ENCODE measurements at places on chromosomes 12 and 14.

GRCh38 chr14:54840798-54841197 lies 61.8 kb downstream of the GCH1 start:
- DNase-seq: no peak

DNA sequence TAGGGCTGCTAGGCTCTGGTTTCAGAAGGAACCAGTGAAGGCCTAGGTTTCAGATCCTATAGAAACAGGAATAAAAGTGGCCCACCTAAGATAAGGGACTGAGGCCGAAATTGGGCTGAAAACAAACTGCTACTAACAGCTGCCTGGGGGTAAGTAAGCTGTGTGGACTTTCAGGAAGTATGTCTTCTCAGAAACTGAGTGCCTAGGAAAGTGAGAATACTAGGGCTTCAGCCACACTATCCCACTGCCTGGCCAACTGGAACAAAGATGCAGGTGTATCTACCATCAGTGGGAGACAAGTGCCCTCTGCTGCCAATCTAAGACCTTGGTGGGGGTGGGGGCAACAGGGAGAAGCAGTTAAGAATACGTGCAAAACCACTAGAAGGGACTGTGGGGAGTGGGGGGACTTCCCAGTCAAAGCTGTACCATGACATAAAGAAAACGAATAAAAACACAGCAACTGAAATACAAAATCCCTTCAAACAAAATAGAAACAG lies 82.5 kb downstream of the MED13L start:
- no peak for DNase-seq

GRCh38 chr14:75430526-75430925 lies 2.7 kb downstream of the JDP2 start:
- no peak for DNase-seq

DNA sequence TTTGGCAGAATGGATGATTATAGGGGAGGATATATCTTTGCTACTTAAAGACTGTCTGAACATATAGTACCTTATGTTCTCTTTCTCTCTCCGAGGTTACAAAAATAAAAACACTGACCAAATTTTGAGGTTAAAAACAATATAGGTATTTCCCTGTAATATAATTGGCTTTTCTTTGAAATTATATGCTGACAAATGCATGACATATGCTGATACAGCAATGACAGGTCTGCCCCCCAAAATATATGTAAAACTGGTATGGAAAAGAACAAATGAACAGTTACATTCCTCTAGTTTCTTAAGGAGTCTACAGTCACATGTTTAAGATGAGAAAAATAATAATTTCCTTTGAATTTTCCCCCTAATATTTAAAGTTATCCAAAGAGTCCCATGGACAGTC lies 405.7 kb downstream of the SOX5 start:
- DNase-seq: no peak

DNA sequence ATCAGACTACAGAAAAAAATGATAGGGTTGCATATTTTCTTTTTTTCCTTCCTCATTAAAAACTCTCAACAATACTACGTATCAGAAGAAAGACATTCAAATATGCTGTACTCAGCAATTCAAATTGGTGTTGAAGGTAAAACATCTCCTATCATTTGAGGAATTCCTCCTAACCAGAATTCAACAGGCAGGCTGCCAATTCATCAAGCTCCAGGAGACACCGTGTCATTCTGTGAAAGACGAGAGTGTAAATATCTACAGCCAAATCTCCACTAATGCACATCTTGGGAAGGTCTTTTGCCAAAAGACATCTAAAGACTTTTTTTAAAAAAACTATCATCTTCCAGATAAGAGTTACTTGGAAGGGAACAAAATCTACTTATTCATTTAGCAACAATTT lies 26.6 kb downstream of the NT5DC3 start:
- no peak for DNase-seq

- no peak for DNase-seq
Measured at GRCh38 chr12:103336940-103337339, 158.8 kb downstream of the C12orf42 start.

DNA sequence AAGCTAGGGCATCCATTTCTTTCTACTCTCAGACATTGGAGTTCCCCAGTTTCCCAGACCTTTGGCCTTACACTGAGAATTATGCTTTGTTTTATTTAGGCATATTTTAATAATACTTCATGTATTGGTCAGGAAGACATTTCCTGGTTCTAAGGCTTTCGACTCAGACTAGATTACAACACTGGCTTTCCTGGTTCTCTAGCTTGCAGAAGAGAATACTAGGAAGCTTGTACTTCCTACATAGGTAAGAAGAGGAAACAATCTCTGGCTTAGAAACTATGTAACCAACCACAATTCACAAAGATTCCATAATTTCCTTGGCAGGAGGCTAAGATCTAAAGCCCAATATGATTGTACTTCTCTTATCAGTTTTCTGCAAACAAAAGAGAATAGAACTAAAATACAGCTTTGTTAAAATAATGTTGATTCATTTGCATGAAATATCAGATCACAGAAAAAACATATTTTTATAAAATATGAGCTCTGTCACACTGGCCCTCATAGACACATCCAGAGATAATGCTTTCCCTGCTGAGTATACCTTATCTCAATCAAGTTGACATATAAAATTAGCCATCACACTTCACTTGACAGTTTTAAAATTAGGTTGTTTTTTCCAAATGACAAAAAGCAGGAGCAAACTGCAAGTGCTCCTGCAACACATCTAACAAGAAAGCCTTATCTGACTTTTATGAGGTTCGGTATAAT lies 30.5 kb downstream of the CLEC2D start:
- no peak for DNase-seq

DNA sequence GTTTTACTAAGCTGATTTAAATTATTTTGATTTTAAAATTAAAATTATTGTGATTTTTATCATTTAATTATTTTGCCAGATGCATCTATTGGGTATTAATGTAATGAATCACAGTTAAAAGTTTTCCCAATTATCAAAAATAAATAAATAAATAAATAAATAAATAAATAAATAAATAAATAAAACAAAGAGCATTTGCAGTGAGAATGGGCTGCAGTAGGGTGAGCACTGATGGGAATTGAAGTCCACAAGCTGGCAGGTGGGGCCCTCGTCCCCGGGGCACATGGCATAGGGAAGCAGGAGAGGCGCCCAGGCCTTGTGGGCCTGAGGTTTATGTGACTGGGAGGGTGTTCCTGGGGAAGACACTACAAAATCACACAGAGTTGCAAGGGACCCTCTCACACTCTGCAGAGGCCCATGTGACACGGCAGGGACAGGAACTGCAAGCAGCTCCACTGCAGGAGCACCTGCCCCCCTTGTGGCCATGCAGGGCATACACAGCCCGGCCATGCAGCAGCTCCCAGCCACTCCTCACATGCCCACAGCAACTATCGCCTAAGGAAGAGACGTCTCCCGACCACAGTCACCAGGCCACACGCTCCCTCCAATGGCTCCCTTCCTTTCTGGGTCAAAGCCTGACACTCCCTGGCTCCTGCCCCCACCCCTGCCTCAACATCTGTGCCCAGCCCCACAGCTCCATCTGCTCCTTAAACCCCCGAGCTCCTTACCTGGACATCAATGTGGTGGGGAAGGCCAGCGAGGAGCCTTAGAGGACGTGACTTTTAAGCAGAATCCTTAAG lies 256.3 kb upstream of the SFSWAP start:
- no peak for DNase-seq

- no peak for DNase-seq
Measured at GRCh38 chr12:450438-450837, 9.3 kb upstream of the B4GALNT3 start.

- no peak for DNase-seq
Measured at GRCh38 chr14:99852578-99852977, 59.4 kb downstream of the EML1 start.

GRCh38 chr12:129840145-129840884 lies 63.5 kb downstream of the TMEM132D start:
- no peak for DNase-seq

GRCh38 chr12:112230136-112230535 lies 104.8 kb downstream of the TRAFD1 start:
- no peak for DNase-seq

- DNase-seq: no peak
Measured at GRCh38 chr12:5692850-5693249, 252.2 kb downstream of the ANO2 start.

- no peak for DNase-seq
Measured at GRCh38 chr12:53561590-53561953, 54.3 kb upstream of the NPFF start.

GRCh38 chr14:56805201-56805991 lies 4.9 kb downstream of the OTX2 start:
- DNase-seq: no peak

DNA sequence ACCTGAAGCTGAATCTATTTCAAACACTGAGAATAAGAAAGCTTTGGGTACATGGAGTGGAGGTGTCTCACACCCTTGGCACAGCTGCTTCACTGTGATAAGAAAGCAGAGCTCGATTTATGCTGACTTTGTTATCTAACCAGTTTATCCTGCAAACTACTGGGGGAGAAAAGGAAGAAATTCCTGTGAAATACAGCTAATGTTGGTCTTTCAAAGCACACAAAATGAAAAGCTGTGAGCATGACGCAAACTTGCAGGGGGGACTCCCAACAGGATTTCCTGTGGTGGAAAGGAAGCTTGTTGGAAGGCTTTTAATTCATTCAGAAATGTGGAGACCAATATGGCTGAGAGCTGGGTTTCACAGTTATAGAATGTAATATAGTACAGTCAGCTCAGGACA lies 53.4 kb downstream of the SRGAP1 start:
- DNase-seq: no peak

- no peak for DNase-seq
Measured at GRCh38 chr12:117875744-117876435, 92.9 kb downstream of the KSR2 start.

- DNase-seq: no peak
Measured at GRCh38 chr12:114411071-114411837, 5.3 kb upstream of the TBX5 start.

DNA sequence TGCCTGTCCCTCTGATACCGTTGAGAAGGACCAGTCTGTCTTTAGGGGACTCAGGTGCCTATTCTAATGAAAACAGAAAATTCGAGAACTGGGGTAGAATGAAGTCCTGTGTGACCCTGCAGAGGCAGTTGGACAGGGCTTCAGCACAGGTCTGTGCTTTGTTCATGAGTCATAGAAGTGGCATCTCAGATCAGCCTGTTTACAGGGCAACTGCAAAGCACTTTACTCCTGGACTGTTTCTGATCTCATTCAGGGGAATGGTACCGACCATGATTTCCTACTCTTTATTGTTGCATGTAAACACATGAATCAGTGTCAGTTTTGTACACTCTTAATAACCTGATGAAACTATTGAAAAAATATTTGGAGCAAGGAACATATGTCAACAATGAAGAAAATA lies 1517.0 kb downstream of the AACS start:
- DNase-seq: no peak

DNA sequence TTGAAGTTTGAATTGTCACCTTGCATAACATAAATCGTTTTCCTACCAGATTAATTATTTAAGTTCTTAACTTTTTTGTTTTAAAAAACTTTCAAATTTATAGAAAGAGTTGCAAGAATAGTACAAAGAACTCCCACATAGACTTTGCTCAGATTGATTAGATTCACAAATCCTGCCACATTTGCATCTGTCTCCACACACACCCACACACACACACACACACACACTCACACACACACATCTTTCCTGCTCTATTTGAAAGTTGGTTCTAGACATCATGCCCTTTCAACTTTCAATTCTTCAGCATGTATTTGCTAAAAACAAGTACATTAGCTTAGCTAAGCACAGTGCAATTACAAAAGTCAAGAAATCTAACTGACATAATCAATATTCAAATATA lies 184.0 kb downstream of the ITPR2 start:
- DNase-seq: no peak

GRCh38 chr14:50763382-50764007 lies 67.5 kb downstream of the NIN start:
- DNase-seq: peak; percentile 6

DNA sequence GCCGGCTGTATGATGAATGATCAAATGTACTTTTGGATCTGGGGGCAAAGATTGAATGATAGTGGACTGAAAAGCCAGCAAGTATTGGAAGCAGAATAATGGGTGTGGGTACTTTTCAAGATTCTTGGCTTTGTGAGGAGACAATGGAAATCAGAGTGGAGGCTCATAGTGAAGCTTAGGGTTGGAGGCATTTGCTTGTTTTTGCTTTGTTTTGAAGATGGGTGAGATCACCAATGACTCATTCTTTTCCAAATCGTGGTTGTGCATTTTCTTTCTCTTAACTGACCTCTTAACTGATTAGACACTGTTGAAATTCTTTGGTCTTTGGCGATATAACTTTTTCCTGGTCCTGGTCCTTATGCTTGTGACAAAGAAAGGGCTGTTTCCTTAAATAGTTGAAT lies 54.4 kb downstream of the PELI2 start:
- no peak for DNase-seq

- no peak for DNase-seq
Measured at GRCh38 chr12:89135976-89136634, 216.2 kb downstream of the DUSP6 start.

DNA sequence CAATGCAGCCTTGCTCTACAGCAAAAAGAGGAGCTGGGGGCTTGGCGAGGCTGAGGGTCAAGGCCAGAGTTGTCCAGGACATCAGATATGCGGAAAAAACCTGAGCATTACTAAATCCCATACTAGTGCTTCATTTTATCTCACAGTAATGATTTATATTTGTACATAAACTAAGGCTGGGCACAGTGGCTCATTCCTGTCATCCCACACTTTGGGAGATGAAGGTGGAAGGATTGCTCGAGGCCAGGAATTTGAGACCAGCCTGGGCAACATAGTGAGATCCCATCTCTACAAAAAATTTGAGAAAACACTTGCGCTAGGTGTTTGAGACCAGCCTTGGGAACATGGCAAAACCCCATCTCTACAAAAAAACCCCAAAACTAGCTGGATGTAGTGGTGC lies 11.6 kb upstream of the JPH4 start:
- DNase-seq: no peak

DNA sequence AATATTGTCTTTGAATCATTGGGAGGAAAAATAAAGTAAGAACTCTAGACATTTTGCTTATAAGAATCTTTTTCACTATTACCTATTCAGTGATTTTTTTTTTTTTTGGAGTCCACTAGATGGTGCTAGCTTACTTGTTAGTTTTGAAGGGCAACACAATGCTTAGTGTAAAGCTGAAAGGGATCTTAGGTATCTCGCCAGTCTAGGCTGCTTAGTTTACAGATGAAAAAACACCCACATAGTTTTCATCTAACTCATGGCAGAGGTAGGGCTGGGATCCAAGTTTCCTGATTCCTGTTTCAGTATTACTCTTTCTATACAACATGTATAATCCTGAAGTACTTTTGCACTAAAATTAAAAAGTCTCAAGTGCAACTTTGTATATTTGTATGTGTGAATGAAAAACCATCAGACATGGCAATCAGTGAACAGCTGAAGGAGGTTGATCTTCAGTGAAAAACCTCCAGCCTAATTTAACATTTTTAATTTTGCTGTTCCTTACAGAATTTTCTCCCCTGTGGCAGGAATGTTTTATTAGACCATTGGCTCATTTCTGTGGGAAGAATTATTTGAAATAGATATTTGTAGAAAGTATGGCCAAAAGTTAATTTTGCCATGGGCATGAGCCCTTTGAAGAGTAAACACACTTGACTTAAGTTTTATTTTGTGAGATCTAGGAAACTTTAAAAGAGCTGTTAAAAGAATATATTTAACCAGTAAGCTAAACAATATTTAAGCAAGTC lies 40.7 kb downstream of the LRRIQ1 start:
- peak; percentile 61 for DNase-seq

GRCh38 chr12:12505544-12506495 lies 56.8 kb downstream of the DUSP16 start:
- DNase-seq: no peak

GRCh38 chr14:100867631-100868315 lies 35.7 kb downstream of the RTL1 start:
- no peak for DNase-seq

GRCh38 chr14:52840877-52841276 lies 49.5 kb upstream of the GNPNAT1 start:
- no peak for DNase-seq
